ENCODE measurements at places on chromosomes 2 and 18. TPM values are rescaled to one million over a fixed set of nuclear protein-coding genes. Genes with fewer than 3 reads are reported as not detected.

Gene PRSS56
- 2.6 TPM for total RNA-seq

GRCh38 chr2:105327690-105328089 lies 1.8 kb downstream of the TGFBRAP1 start:
- peaks cover 25% of the 10 kb centered on the region for H3K4me1 ChIP-seq
- H3K27me3 ChIP-seq, result no peaks in the 10 kb centered on the region
- no peak for DNase-seq
- H3K36me3 ChIP-seq, result no peaks in the 10 kb centered on the region
- H3K4me3 ChIP-seq, result no peak overlapping the region

DNA sequence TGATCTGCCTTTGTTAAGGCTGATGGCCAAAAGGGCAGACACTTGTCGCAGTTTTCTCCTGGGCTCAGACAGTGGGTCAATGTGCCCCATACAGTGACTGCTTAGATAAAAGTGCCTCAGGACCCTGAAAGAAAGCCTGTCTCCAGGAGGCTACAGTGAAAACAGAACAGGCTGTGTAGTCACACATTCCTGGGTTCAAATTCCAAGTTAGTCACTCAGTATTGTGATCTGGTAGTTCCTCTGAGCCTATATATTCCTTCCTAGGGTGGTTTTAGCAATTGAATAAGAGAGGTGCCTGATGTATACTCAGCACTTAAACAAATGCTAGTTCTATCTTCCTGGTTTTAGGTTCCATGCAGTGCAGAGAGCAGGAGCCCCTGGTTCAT lies 54.4 kb downstream of the RPL37A start:
- DNase-seq, result no peak
- H3K27me3 ChIP-seq, result no peaks in the 10 kb centered on the region
- no peak overlapping the region for H3K4me3 ChIP-seq
- H3K4me1 ChIP-seq, result peaks cover 36% of the 10 kb centered on the region

GRCh38 chr2:215904101-215904500 lies 109.2 kb downstream of the MREG start:
- no peaks in the 10 kb centered on the region for H3K36me3 ChIP-seq
- H3K4me1 ChIP-seq, result peaks cover 9% of the 10 kb centered on the region
- no peak for DNase-seq

DNA sequence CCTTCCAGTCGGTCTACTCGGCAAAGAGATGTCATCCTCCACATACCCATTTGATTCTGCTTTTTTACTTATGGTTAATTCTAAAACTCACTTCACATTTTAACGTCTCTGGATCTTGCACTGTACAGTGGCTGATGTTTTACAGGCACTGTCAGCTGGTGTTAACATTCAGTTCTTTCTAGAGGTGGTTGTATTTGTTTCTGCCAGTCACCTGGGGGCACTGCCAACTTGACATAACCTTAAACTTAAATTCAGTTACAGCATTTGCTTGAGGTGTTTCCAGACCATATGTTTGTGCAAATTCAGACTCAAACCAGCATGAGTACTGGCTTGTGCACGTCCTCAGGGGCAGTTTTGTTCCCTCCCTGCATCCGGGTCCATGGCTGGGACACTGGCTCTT lies 5.3 kb upstream of the TMEM185B start:
- no peak overlapping the region for H3K27ac ChIP-seq
- H3K4me1 ChIP-seq, result peaks cover 17% of the 10 kb centered on the region
- no peak overlapping the region for H3K4me3 ChIP-seq
- DNase-seq, result no peak

All from muscle of leg (tissue), 16 donors.